ENCODE measurements at places on chromosomes 11 and 22.

- no peak for DNase-seq
These were observed 47.5 kb upstream of the PICALM start for GRCh38 chr11:86116386-86116726.

GRCh38 chr22:44112191-44112590, 68.5 kb upstream of the PARVG start:
- no peak for DNase-seq

DNA sequence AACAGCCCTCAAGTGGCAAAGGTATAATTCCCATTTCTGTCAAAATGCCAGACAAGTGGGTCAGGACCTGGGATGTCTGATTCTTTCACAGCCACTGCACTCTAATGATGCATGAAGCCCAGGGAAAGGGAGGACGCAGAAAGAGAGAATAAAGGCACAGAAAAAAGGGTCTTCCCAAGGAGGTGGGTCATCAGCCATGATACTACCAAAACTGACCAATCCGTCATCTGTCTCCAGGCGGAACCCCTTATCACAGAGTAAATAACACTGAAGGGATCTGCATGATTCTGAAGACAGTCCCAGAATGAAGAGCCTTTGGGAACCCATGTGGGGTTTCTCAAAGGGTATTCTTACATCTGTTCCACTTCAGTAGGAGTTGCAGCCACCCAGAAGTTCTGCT, 73.8 kb upstream of the OPCML start:
- no peak for DNase-seq

DNA sequence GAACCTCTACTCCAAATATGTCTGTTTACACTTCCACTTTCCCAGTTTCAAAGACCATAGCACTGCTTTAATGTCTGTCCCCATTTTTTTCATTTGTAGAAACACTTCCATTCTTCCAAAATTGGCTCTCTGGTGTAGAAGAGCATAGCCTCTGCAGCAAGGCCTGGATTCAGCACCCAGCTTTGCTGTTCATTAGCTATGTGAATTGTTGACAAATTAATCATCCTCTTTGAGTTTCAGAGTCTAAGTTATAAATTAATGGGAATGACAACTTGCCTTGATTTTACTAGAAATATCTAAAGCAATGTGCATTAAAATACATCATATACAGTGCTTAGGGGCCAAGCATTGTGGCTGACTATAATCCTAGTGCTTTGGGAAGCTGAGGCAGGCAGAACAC, 22.4 kb downstream of the GRIA4 start:
- DNase-seq: no peak

DNA sequence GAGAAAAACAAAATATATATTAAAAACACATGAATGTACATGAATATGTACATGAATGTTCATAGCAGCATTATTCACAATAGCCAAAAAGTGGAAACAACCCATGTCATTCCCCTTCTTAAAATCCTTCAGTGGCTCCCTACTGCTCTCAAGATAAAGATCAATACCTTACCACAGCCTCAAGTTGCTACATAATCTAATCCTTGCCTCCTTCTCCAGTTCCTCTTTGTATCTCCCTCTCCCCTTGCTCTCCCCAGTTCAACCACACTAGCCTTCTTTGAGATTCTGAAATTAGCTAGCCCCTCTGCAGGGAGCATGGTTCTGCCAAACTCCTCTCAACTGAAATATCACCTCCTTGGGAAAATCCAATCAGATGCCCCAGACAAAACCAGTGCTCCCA, 28.1 kb downstream of the MTMR2 start:
- DNase-seq: no peak

GRCh38 chr22:50444663-50445062, 30.2 kb downstream of the SBF1 start:
- DNase-seq: no peak

DNA sequence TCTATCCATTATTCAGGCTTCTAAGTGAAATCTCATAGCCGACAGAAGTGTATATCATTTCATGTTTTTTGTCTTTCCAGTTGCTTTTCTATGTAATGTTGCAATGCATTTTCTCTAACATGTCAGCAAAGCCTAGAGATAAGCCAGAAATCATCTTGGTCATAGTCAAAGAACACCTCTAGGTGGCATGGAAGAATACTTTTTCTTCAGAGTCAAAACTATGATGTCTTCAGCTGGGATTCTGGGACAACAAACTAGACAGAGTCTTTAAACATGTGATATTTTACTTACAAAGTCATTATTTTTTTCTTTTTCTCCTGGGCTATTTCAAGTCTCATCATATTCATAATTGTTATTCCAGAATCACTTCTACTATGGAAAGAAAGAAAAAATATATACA, 4.4 kb downstream of the GAS2 start:
- no peak for DNase-seq

GRCh38 chr11:2588809-2589537, 110.8 kb downstream of the KCNQ1OT1 start:
- no peak for DNase-seq

DNA sequence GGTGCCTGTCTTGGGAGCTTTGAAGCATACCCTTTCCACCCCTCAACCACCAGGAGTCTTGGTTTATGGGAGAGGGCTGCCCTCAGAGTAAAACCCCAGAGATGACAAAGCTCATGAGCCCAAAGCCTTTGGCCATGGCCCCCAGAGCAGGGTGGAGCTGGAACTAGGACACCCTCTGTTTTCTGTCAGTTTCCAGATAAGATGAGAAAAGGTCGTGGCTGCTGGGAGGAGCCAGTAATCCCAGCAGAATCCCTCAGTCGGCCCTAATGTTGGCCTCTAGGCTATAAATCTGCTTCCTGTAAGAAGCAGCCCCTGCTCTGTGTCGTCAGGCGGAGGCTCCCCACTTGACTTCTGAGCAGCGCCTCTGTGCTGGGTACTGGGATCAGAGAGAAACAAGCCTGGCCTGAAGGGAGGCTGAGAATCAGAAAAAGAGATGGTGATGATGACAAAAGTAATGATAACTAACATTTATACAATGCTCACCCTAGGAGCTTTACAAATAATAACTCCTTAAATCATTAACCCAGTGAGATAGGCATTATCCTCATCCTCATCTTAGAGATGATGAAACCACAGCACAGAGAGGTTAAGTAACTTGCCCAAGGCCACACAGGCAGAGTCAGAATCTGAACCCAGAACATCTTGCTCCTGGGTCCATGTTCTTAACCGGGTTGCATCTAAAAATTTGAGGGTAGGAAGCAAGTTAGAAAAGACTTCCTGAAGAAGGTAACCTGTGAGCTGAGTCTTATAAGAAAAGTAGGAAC, 471.4 kb downstream of the SOX6 start:
- no peak for DNase-seq

GRCh38 chr11:36498721-36499120, 11.4 kb downstream of the TRAF6 start:
- no peak for DNase-seq

DNA sequence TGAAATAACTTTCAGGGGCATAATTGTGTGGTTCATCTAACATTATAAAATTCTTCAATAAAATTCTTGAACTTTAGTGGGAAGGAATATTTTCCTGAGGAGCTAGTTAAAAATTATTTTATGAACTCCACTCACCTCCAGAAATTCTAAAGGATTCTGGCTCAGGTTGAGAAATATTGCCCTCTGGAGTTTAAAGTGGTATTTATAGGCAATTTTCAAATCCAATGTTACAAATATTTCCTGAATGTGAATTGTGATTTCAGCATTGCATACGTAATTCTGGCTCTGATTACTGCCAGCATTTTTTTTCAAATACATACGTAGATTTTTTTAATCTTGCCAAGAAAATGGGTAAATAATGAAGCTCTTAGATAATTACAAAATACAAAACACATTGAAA, 598.2 kb upstream of the ANO3 start:
- no peak for DNase-seq

- peak; percentile 67 for DNase-seq
These were observed 14.9 kb upstream of the MS4A4A start for GRCh38 chr11:60265373-60266214.

DNA sequence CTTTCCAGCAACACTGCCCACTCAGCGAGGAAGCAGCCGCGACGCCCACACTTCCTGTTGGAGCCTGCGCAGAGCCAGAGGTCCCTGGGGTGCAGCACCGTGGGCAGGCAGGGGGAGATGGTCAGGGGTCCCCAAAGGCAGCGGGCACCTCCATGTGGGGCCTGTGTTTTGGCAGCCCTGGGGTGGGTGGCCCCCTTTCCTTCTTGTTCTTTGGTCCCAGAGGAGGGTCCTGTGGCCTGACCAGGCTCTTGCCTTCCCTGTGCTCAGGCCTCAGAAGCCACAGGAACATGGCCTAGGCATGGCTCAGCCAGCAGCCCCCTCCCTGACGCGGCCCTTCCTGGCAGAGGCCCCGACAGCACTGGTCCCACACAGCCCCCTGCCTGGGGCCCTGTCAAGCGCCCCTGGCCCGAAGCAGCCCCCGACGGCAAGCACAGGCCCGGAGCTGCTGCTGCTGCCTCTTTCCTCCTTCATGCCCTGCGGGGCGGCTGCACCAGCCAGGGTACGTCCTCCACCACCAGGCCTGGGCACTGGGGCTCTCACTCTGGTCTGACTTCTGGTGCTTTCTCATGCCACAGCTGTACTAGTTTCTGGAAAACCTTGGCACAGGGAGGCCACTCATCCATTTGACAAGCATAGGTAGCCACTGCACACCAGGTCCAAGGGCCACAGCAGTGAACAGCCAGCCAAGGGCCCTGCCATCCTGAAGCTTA, 47.1 kb downstream of the PISD start:
- no peak for DNase-seq

DNA sequence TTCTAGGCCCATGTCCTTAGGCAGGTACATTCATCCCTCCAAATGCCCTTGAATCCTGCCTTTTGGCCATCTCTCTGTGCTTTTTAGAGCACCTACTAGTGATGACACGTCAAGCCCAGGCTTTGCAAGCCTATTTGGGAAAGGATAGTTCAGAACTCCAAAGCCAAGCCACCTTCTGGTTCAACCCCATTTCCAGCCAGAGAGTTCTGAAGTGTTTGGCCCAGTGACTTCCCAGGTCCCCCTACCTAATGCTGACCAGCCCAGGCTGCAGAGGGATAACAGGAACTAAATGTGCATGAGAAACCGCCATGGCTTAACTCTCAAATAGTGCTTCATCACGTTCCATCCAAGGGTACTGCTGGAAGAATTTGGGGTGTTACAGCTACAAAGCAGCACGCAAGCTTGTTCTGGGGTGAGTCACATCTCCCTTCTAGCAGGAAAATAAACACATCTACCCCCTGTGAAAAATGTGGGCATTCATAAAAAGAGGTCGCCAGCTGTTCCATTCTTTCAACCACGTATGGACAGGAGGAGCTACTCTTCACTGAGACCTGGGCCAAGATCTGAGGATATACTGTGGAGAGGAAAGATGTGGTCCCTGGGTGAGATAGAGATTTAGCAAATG, 2.0 kb upstream of the FXYD6 start:
- no peak for DNase-seq

- DNase-seq: no peak
These were observed 301.8 kb upstream of the FAT3 start for GRCh38 chr11:91922846-91923245.

DNA sequence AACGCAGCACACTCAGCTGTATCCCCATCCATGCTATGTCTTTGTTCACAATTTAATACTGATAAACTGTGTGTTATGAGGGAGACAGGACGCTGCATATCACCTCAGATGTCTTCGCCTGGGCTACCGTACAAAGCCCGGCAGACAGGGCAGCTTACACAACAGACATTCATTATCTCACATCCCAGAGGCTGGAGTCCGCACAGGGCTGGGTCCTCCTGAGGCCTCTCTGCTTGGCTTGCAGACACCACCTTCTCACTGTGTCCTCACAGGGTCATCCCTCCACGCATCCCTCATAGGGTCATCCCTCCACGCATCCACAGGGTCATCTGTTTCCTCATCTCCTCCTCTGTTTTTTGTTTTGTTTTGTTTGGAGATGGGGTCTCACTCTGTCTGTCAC, 61.2 kb downstream of the SHANK2 start:
- DNase-seq: no peak

- no peak for DNase-seq
These were observed 349.4 kb upstream of the NCAM1 start for GRCh38 chr11:112611771-112612170.

DNA sequence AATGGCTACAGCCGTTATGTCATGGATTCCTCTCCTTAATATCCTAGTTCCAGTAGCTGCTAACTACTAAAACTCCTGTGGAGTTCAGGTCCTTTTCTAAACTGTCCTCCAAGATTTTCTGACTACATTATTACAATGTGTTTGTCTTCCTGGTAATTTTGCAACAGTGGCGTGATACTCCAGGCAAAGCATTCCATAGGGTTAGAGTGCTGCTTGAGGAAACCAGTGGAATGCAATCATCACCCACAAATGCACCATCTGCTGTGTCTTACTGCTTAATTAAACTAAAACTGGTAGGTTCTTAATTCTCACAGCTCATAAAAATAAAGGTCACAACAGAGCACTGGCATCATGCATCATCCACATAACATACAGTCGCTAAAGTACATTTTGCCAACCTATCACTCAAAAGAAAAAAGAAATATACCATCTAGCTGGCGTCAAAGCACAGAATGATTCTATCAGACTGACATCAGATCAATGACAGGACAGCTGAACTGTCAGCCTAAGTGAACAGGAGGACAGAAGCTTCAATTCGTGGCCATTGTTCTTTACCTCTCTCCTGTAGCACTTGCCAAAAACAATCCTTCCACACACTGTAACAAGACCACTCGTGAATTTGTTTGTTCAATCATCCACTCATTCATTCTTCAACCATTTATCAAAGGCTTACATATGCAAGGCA, 182.5 kb downstream of the CADM1 start:
- DNase-seq: no peak

DNA sequence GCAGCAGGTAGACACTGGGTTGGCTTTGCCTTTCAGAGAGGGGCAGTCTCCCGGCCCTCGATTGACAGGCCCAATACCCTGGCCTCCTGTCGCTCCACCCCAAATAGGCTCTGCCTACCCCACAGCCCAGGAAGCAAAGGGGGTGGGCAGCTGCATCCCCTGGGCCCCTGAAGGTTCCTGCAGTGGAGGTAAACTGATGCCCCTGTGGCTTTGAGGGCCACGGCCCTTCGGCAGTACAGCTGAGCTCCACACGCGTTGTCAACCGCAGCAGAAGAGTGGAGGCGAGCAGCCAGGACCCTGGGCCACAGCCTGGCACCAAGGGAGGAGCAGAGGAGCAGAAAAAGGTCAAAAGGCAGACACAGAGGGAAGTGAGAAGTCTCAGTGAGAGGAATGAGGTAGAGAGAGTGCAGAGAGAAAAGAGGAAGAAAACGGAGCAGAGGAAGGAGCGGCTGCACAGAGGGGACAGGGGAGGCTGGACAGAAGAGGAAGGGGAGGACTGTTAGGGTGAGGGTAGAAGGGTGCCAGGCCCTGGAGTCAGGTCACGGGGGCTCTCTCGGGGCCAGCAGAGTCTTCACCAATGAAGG, 64.0 kb downstream of the SLC22A12 start:
- DNase-seq: peak; percentile 91

- no peak for DNase-seq
These were observed 43.5 kb downstream of the FANCF start for GRCh38 chr11:22582151-22582410.

DNA sequence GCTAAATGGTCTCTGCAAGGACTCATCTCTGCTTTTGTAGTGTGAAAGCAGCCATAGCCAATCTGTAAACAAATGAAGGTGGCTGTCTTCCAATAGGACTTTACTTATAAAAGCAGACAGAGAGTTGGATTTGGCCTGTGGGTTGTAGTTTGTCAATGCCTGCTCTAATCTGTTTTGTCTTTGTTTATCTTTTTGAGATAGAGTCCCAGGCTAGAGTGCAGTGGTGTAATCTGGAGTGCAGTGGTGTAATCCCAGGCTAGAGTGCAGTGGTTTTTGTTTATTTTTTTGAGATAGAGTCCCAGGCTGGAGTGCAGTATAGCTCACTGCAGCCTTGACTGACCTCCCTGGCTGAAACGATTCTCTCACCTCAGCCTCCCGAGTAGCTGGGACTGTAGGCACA, 8.6 kb downstream of the PPP6R3 start:
- no peak for DNase-seq

- DNase-seq: no peak
These were observed 30.1 kb downstream of the KCNC1 start for GRCh38 chr11:17764446-17765218.

All from KG1 (cell line).